ENCODE measurements at places on chromosomes 3 and 15.

GRCh38 chr15:45351227-45351626 lies 27.1 kb downstream of the GATM start:
- no peak for DNase-seq

DNA sequence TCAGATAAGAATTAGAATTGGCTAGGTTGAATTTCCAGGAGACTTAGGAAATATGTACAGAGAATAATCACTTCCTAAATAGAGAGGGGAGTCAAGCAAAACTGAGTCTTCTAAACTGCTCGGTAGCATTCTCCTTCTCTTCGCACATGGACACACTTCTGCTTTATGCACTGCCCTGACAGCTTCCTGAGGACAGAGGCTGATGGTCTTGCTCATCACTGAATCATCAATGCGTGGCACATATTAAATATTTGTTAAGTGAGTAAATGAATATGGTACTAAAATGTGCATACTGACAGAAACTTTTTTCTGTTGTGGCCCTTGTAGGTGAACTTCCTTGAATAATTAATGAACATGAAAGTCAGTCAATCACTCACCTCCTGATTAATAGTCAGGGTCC lies 315.5 kb downstream of the FHIT start:
- peak; percentile 6 for DNase-seq

DNA sequence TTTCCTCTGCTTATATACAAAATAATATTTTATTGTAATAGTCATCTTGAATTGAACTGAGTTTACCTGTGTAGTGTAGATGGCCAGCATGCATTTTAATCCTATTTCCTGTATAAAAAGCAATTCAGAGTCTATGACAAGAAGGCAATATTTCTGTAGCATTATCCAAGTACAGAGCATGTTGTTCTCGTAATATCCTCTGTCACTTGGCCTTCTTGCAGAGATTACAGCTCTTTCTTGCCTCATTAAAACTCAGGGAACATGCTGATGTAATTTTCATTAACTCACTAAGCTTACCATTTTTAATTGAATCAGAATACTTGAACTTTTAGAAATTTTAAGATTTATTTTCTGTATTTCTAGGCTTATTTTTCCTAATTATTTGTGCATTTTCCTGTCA lies 203.3 kb upstream of the AGTR1 start:
- DNase-seq = no peak

DNA sequence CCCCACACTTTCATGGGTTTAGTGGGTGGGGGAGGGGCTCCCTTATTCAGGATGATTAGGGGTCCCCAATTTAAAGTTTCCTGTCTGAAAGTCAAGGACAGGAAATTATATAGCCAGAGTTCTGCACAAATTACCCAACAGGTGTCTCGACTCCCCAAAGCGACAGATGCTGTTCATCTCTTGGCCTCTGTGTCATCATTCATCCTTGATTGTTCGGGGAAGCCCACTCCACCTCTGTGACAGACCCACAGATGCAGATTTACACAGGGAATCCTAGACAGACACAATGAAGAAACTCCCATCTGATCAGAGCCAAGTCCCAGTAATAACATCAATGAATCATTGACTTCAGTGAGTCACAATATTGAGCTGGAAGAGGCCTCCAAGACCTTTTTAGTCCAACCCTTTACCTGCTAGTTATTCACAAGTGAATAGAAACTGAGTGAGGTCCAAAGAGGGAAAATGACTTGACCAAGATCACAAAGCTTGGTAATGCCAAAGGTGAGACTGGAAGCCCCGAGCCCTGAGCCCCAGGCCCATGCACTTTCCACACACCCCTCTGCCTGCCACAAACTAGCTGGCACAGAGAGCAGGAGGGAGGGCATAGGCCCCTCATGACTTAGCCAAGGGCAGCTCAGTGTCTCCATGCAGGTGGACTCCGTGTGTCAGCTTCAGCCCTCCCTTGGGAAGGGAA lies 7.9 kb upstream of the SRP14 start:
- DNase-seq = peak; percentile 72

DNA sequence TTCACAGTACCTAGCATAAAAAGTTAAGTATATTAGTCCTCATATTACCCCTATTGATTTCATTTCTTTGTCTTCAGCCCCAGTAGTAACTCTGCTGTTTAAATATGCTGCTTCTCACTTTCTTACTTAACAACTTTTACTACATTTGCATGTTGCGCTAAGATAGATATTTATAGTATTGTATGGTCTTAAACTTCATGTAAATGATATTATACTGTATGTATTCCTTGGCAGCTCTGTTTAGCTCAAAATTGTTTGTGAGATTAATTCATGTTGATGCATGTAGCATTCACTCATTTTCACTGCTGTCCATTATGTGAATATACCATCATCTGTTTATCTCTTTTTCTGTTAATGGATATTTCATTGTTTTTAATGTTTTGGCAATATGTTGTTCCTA lies 64.4 kb downstream of the PPM1L start:
- no peak for DNase-seq

GRCh38 chr3:52093756-52094545 lies 37.6 kb upstream of the DUSP7 start:
- DNase-seq = peak; percentile 77

DNA sequence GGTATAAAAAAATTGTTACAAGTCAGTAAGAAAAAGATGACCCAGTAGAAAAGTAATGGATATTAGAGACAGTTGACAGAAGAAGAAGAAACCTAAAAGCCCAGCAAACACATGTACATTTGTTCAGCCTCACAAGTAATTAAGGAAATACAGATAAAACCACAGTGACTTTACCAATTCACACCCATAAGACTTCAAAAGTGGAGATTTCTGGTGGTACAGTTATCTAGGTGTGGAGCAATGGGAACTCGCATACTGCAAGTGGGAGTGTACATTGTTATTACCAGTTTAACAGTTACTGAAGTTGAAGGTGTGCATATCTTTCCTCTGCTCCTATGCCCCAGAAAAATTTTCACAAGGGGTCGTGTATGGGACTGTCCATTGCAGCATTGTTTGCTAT lies 18.1 kb upstream of the MAPKBP1 start:
- DNase-seq = no peak

- peak; percentile 58 for DNase-seq
These were observed 249.7 kb downstream of the KCNMB2 start for GRCh38 chr3:178785961-178786360.

DNA sequence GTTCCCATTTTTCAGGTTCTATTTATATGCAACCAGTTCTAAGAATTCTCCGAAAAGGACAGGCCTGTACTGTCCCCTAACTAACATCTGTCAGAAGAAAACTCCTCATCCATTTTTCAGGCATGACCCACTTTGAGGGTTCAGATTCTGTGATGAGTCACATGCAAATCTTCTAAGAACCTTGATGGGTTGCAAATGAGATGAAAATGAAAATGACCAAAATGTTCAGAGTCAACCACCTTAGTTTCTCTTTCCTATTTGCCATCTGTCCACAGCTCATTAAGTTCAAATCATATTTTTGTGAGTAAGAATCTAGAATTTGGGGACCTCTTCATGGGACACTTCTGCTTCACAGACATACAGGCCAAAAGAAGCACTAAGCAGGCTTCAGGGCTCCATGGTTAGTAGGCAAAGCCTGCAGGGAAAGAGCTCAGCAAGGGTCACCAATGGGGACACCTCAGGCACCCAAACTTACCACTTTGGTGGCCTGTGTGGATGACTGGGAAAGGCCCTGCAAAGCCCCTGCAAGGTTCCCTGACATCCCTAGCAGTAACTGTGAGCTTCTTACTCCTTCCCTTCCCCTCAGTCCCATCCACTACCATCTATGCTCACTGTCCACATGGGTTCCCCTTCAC lies 122.0 kb downstream of the WDR76 start:
- peak; percentile 33 for DNase-seq

DNA sequence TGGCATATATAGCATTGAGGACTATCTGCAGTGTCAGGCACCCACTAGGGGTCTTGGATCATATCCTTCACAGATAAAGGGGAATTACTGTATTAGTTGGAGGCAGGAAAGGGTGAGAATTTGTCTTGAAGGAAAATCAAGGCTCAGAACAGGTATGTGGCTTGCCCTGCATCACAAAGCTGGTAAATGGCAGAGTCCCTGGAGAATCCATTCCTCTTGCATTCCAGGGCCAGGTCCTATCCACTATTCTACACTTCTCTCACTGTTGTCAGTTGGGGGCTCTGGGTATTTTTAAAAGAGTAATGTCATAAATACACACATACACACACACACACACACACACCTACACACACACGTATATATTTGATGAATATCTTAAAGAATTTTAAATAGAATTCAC lies 19.8 kb upstream of the FGF12 start:
- DNase-seq = no peak

DNA sequence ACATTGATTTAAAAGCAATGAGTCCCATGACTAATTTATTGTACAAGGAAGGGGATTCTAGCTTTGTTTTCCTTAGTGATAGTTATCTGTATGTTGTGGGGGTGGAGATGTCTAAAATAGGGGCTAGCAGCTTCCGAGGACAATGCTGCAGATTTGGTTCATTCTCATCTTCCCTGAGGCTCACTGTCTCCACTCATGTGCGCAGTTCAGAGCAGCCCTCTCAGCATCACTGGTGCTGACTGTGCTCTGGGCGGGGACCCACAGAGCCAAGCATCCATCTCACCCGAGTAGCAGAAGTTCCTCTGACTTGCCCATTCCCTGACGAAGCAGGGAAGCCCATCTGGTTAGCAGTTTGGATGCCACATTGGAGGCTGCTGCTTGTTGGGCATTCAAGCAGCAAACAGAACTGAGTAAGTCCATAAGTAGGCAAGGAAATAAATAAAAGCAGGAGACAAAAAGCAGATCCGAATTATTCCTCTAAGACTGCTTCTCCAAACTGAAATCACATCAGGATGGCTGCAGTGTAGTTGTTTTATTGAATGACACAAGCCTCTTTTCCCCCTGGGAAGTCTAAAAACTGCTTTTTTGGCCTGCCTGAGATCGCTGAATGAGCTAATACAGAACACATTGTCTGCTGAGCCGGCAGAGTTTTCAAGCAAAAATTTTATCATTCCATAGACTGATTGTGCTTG lies 27.5 kb downstream of the RARB start:
- no peak for DNase-seq

- DNase-seq = no peak
These were observed 37.4 kb downstream of the MYO1E start for GRCh38 chr15:59335207-59335786.

All from LHCN-M2 (cell line).